ENCODE measurements at places on chromosomes 2 and 18. TPM values are rescaled to one million over a fixed set of nuclear protein-coding genes. Genes with fewer than 3 reads are reported as not detected.

Gene HOXD12
- total RNA-seq, result 0.10 TPM

Gene CFAP221
- not detected for total RNA-seq

Gene PLEKHH2
- total RNA-seq, result 0.29 TPM

Gene SP140
- 9.3 TPM for total RNA-seq

Gene RIT2
- not detected for total RNA-seq

Gene CERKL
- total RNA-seq, result not detected

Gene GCG
- not detected for total RNA-seq

Gene UGT1A5
- total RNA-seq, result not detected

Gene ABCB11
- under 0.01 TPM for total RNA-seq

Gene PPP1R1C
- not detected for total RNA-seq

Gene STAT4
- not detected for total RNA-seq

Gene FANCL
- total RNA-seq, result 27.2 TPM

Gene TMEM150A
- total RNA-seq, result 9.7 TPM

Gene MALL
- total RNA-seq, result 0.77 TPM

Gene RANBP2
- total RNA-seq, result 42.0 TPM

Gene SLC20A1
- total RNA-seq, result 403 TPM

Gene PHLPP1
- total RNA-seq, result 7.7 TPM

Gene SERPINB10
- total RNA-seq, result not detected

Gene TMEM178A
- not detected for total RNA-seq

Gene KLHL41
- not detected for total RNA-seq

Gene HAAO
- total RNA-seq, result not detected

Gene CPS1
- 13.8 TPM for total RNA-seq
